ENCODE measurements at places on chromosomes 1 and 21. TPM values are rescaled to one million over a fixed set of nuclear protein-coding genes. Genes with fewer than 3 reads are reported as not detected.

- H3K36me3 ChIP-seq: peaks cover 92% of the 10 kb centered on the region
- H3K4me3 ChIP-seq: no peak overlapping the region
- no peaks in the 10 kb centered on the region for H3K27me3 ChIP-seq
- H3K4me1 ChIP-seq: no peaks in the 10 kb centered on the region
- no peak for DNase-seq
- peak overlapping the region; percentile 88 for H3K27ac ChIP-seq
These were observed 12.1 kb downstream of the SFPQ start for GRCh38 chr1:35180776-35181374.

DNA sequence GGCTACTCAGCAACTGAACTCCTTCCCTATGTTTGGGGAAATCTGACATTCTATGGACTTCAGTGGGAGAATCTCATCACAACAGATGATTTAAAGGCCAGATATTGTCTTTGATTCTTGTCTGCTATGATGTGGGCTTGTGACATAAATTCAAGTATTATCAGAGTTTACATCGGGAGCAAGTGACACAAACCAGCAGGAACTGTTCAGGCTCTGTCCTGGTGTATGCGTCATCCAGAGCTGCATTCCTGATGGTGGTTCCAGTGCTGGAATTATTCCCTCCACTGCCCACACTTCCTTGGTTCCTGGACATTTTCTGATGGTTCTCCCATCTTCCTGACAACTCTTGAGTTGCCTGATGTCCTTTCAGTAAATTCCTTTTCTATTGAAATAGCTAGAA is 10.8 kb upstream of the LSM10 start:
- H3K36me3 ChIP-seq: no peaks in the 10 kb centered on the region
- H3K27ac ChIP-seq: no peak overlapping the region
- no peaks in the 10 kb centered on the region for H3K4me1 ChIP-seq
- DNase-seq: no peak
- no peaks in the 10 kb centered on the region for H3K27me3 ChIP-seq

- no peak for DNase-seq
- H3K4me3 ChIP-seq: no peak overlapping the region
- no peak overlapping the region for H3K27ac ChIP-seq
- no peaks in the 10 kb centered on the region for H3K4me1 ChIP-seq
- H3K36me3 ChIP-seq: no peaks in the 10 kb centered on the region
These were observed 8.6 kb upstream of the NKAIN1 start for GRCh38 chr1:31248276-31248675.

The SLC26A9 gene
- total RNA-seq: not detected

DNA sequence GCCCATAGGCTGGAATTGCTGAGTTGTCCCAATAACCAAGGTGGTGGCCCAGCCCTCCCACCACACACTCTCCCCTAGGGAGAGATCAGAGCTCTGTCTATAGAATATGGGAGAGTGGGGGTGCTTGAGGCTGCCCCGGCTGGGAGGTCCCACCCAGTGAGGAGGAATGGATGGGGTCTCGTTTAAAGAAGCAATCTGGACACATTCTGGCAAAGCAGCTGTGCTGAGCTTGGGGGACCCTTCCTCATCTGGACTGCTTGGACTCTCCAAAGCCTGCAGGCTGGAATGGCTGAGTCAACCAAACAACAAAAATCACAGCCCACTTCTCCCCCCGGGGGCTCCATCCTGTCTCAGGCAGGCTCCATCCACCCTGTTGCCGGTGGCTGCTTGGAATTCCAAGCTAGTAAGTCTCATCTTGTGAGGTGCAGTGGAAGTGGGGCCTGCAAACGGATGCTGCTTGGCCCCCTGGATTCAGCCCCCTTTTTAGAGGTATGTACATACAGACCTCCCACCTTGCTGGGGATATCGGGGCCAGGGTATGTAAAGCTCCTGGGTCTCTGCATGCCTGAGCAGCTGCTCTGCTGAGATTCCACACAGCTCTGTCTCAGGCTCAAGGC is 67.1 kb upstream of the FAM78B start:
- no peaks in the 10 kb centered on the region for H3K27me3 ChIP-seq
- H3K27ac ChIP-seq: no peak overlapping the region
- no peaks in the 10 kb centered on the region for H3K36me3 ChIP-seq
- H3K4me1 ChIP-seq: no peaks in the 10 kb centered on the region
- no peak for DNase-seq

DNA sequence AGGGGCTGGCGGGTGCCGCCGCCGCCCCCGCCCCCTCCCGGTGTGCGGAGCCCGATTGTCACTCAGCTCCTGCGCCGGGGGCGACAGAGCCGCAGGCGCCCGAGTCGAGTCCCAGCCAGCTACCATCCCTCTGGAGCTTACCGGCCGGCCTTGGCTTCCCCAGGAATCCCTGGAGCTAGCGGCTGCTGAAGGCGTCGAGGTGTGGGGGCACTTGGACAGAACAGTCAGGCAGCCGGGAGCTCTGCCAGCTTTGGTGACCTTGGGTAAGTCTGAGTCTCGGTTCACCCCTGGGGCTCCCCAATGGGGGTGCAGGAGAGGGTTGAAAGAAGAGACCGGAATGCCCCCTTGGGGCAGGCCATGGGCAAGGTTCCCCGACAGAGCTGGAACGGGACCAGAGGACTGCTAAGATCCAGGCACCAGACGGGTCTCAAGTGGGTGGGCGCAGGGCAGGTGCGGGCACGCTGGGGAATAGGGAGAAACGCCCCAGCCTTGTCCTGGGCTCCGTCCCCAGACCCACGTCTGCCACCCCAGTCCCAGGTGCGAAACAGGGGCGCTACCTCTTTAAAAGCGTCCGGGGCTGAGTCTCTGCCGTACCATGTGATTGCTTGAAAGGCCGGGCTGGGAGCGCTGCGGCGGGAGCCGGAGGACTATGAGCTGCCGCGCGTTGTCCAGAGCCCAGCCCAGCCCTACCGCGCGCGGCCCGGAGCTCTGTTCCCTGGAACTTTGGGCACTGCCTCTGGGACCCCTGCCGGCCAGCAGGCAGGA is at the start of gene ADORA1:
TSS of gene ADORA1 (plus strand) at position 61 of the 765 bp plus-strand sequence. CDS start 1,116 bp downstream, outside the sequence.
- no peaks in the 10 kb centered on the region for H3K36me3 ChIP-seq
- H3K27ac ChIP-seq: no peak within 1 kb of the TSS
- peak within 1 kb of the TSS; percentile 23 for H3K4me3 ChIP-seq

The G0S2 gene
- 36.9 TPM for total RNA-seq

- H3K4me1 ChIP-seq: no peaks in the 10 kb centered on the region
- H3K27ac ChIP-seq: no peak overlapping the region
- H3K4me3 ChIP-seq: no peak overlapping the region
- DNase-seq: no peak
These were observed 254.0 kb upstream of the RUNX1 start for GRCh38 chr21:35303085-35303484.

- H3K27me3 ChIP-seq: no peaks in the 10 kb centered on the region
- no peaks in the 10 kb centered on the region for H3K36me3 ChIP-seq
- H3K27ac ChIP-seq: no peak overlapping the region
- no peak overlapping the region for H3K4me3 ChIP-seq
These were observed 16.8 kb downstream of the LGR6 start for GRCh38 chr1:202210385-202210784.

DNA sequence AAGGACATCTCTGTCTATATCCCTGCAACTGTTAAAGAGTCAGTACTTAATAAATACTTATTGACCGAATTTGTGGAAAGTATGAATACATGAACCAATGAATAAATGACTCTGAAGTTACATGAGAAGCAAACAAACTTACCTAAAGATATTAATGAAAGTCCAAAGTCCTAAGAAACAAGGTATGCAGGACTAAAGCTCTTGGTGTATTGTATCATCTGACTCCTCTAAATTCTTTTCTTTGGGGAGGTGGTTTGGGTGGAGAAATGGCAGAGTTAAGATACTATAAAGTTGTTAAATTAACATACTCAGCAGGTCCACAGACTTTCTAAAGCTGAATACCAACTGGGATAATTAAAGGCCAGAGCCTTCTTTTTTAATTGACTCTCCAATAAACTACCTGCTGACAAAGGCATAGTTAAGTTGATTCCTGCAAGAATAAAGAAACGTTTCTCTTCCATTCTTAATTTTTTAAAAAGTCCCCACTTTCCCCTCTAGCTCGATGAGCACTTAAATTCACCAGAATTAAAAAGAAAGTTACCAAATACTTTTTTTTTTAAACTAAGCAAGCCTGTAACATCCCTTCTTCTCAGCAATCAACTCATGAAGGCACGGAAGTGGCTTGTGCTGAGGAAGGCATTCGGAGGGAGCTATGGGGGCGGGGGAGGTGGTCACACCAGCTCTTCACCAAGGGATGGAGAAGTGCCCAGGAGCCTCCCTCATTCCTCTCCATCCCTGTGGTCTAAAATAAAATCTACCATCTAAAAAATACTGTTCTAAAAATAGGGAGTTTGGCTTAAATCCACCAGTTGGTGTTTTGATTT is 61.1 kb downstream of the GADD45A start:
- H3K4me1 ChIP-seq: no peaks in the 10 kb centered on the region
- DNase-seq: no peak
- H3K36me3 ChIP-seq: no peaks in the 10 kb centered on the region

- H3K36me3 ChIP-seq: no peaks in the 10 kb centered on the region
- H3K4me3 ChIP-seq: no peak overlapping the region
- no peak overlapping the region for H3K27ac ChIP-seq
- DNase-seq: no peak
- H3K27me3 ChIP-seq: no peaks in the 10 kb centered on the region
These were observed 30.8 kb downstream of the SPAG17 start for GRCh38 chr1:118154220-118154619.

DNA sequence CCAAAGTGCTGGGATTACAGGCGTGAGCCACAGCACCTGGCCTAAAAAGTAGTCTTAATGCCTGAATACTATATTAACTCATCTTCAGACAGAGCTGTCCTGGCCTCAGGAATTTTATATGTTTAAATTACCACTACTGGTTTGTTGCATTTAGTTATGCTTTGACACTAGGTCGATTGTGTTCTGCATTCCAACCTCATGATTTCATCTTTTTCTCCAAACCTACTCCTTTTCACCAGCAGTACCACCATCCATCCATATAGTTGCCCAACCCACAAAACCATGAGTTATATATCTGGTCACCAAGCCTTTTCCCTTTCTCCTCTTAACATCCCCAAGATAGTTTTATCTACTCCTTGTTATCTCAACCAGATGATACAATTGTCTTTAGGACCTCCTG is 22.6 kb downstream of the FMO5 start:
- H3K4me3 ChIP-seq: no peak overlapping the region
- no peak for DNase-seq

DNA sequence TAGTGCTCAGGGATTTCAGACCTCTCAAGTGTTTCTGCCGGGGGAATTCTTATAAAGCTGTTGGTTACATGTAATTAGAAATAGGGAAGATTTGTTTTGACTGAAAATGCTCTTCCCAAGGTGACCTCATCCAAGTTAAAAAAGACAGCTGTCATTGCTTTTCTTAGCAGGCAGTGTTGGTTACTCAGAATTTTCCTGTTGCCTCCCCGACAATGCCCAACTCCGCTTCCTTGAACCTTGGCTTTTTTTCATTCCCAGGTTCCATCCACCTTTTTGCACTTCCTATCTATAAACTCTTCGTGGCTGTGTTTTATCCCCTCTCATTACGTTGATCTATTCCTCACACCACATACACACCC is 825 bp upstream of the DPH5 start:
- peak overlapping the region; percentile 81 for H3K27ac ChIP-seq
- no peak for DNase-seq
- peaks cover 3% of the 10 kb centered on the region for H3K4me1 ChIP-seq
- H3K36me3 ChIP-seq: no peaks in the 10 kb centered on the region

DNA sequence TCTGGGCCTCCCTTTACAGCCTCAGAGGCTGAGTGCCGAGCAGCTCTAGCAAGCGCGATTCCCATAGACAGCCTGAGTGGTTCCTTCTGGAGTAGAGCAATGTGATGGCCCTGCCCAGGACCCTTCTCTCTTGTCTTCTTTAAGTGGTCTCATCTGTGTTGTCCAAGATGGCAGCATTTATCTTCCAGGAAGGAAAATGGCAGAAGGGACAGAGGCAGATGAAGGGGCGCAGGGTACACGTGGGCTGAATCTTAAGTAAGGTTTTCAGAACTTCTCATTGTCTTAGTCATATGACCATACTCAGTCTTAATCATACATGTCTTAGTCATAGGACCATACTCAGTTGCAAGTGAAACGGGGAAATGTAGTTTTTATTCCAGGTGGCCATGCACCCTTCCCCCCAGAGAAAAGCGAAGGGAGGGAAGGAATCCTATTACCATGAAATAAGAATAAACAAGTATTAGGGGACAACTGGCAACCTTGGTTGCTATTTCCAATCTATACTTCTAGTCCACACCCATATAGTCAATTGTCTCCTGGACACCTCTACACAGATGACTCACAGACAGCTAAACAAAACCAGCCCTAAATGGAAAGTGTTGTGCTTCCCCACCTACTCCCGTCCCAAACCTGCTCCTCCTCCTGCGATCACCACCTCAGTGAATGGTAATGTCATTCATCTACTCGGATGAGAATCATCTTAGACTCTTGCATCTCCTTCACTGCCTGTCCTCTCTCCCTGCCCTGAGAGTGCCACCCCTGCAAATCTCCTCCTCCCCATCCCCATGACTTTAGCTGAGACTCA is 13.3 kb downstream of the OVAAL start:
- no peaks in the 10 kb centered on the region for H3K36me3 ChIP-seq
- no peak overlapping the region for H3K4me3 ChIP-seq
- no peak overlapping the region for H3K27ac ChIP-seq
- H3K27me3 ChIP-seq: no peaks in the 10 kb centered on the region

The ZNF695 gene
- total RNA-seq: not detected

GRCh38 chr21:42258150-42258884 is 39.4 kb downstream of the ABCG1 start:
- DNase-seq: peak; percentile 83
- H3K4me3 ChIP-seq: no peak overlapping the region
- no peaks in the 10 kb centered on the region for H3K4me1 ChIP-seq
- no peaks in the 10 kb centered on the region for H3K36me3 ChIP-seq

GRCh38 chr1:55064071-55064581 is 24.8 kb downstream of the PCSK9 start:
- H3K4me1 ChIP-seq: peaks cover 60% of the 10 kb centered on the region
- H3K27me3 ChIP-seq: no peaks in the 10 kb centered on the region
- no peak overlapping the region for H3K27ac ChIP-seq
- no peak overlapping the region for H3K4me3 ChIP-seq
- H3K36me3 ChIP-seq: peaks cover 5% of the 10 kb centered on the region
- no peak for DNase-seq

The RAB3B gene
- total RNA-seq: 0.07 TPM

GRCh38 chr1:79568411-79568810 is 561.9 kb upstream of the ADGRL4 start:
- no peak for DNase-seq
- H3K4me1 ChIP-seq: no peaks in the 10 kb centered on the region
- H3K36me3 ChIP-seq: no peaks in the 10 kb centered on the region
- H3K27ac ChIP-seq: no peak overlapping the region
- H3K27me3 ChIP-seq: no peaks in the 10 kb centered on the region

The C1orf174 gene
- 20.9 TPM for total RNA-seq
